ENCODE measurements at places on chromosomes 11 and 22.

DNA sequence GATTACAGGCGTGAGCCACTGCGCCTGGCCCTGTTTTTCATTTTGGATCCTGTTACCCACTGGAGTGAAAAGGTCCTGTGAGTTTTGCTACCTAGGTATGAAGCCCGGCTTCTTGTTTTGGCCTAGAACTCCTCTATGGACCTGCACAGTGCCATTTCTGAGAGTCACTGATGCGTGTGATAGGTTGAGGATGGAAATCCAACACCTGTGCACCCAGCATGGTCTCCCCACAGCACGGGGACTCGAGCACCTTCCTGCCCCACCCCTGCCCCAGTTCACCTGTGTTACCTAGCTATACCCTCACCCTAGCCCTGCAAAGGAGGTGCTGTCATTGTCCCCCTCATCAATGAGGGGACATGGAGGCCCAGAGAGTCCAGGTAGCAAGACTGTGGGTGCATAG lies 5.1 kb downstream of the FBLN1 start:
- no peak for DNase-seq

GRCh38 chr11:110526323-110526722 lies 96.6 kb downstream of the FDX1 start:
- DNase-seq: no peak

- DNase-seq: no peak
Observed at GRCh38 chr11:43694477-43694876, 13.9 kb downstream of the HSD17B12 start.

DNA sequence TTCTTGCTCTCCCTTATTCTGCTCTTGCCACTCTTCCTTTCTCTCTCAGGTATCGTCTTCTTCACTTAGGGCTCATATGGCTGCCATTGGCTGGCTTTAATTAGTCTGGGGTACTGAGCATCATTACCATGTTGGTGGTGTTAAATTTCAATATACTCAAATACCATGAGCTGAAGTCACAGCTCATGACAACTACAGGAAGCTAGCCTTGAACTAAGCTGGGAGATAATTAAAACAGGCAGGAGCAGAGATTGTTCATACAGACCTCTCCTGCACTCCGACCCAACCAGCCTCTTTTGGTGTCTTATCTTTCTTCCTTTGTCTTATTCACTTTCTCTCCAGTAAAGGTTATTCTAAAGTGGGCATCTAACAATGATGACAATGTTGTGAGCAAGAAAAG lies 130.9 kb upstream of the BLID start:
- DNase-seq: no peak

DNA sequence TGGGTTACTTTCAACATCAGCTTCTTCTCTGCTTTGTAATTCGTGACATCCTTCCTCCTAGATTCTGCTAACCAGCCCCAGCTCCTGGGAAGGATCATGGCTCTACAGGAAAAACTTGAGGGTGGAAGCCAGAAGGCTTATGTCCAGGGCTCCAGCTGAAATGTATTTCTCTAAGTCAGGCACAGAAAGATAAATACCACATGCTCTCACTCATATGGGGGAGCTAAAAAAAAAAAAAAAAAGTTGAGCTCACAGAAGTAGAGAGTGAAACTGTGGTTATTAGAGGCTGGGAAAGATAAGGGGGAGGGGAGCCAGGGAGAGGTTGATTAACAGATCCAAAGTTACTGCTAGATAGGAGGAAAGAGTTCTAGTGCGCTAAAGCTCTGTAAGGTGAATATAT lies 74.9 kb downstream of the DSCAML1 start:
- DNase-seq: no peak

GRCh38 chr11:43579171-43579918 lies 101.2 kb upstream of the HSD17B12 start:
- DNase-seq: no peak

GRCh38 chr11:69489031-69489745 lies 7.7 kb downstream of the LINC01488 start:
- DNase-seq: no peak

DNA sequence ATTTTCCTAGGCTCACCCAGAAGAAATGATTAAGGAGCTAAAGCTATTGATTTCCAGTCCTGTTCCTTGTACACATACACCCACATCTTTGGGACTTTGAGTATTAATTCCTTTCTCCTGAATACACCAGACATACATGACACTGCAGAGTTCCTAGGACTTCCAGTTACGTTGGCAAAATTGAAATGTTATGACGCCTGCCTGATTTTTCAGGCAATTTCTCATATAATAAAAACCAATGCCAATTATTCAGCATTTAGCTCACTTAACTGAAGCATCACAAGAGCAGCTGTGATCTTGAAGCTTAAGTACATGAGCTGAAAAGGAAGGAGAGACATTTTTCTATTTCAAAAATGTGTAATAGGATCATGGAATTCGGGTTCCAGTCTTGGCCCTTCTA lies 4.5 kb downstream of the CLMP start:
- DNase-seq: no peak

DNA sequence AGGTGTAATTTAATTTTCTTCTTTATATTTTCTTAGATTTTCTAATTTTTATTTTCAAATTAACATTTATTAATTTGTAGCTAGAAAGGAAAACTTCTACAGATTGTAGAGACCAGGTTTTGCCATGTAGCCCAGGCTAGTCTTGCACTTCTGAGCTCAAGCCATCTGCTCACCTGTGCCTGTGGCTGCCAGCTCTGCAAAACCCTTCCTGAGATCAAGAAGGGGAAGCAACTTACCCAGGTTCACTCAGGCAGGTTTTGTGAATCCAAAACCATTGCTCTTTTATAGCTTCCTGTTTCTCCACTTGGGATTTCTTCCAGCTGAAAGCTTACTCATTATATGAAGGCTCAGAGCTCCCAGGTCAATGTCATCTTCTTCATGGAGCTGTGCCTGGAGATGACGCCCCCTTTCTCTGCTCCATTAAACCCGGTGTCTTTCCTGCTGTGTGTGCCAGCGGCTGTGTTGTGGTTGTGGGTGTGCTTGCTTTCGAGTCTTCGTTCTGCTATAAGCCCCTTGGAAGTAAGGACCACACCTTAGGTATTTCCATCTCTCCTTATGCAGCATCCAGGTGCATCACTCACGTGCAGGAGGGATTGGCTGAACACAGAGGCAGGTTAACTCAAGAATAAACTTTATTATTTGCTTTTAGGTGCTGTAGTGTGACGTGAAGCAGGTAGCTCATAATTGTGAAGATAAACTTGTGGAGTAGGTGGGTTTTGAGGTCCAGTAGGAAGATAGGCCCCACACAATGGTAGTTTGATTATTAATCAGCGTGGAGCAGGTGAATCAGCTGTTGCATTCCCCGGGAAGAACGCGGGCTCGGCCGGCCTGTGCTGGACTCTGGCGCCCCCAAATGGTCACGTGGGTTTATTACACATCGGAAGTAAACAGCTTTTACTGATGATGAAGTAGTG lies 42.2 kb upstream of the INCENP start:
- DNase-seq: peak; percentile 49

GRCh38 chr11:47899801-47900200 lies 51.7 kb upstream of the NUP160 start:
- DNase-seq: no peak

GRCh38 chr22:24087071-24087795 lies 76.1 kb downstream of the CABIN1 start:
- no peak for DNase-seq

- DNase-seq: no peak
Observed at GRCh38 chr11:19566583-19567379, 145.9 kb upstream of the NAV2 start.

GRCh38 chr11:83036701-83037100 lies 35.0 kb downstream of the RAB30 start:
- DNase-seq: no peak

GRCh38 chr22:25008666-25009065 lies 56.1 kb downstream of the KIAA1671 start:
- DNase-seq: no peak

GRCh38 chr11:32573228-32573627 lies 10.4 kb upstream of the EIF3M start:
- no peak for DNase-seq

Measured in activated CD4-positive, CD25-positive, alpha-beta regulatory T cell treated with anti-CD3 and anti-CD28 coated beads, Interleukin-2, amount 50 U/mL, for 16 hours (primary cell).